ENCODE measurements at places on chromosomes 2 and 18.

GRCh38 chr2:206739271-206739670 is 21.1 kb upstream of the DYTN start:
- no peak for DNase-seq

GRCh38 chr2:103459283-103459682 is 697.5 kb downstream of the TMEM182 start:
- DNase-seq, result no peak

DNA sequence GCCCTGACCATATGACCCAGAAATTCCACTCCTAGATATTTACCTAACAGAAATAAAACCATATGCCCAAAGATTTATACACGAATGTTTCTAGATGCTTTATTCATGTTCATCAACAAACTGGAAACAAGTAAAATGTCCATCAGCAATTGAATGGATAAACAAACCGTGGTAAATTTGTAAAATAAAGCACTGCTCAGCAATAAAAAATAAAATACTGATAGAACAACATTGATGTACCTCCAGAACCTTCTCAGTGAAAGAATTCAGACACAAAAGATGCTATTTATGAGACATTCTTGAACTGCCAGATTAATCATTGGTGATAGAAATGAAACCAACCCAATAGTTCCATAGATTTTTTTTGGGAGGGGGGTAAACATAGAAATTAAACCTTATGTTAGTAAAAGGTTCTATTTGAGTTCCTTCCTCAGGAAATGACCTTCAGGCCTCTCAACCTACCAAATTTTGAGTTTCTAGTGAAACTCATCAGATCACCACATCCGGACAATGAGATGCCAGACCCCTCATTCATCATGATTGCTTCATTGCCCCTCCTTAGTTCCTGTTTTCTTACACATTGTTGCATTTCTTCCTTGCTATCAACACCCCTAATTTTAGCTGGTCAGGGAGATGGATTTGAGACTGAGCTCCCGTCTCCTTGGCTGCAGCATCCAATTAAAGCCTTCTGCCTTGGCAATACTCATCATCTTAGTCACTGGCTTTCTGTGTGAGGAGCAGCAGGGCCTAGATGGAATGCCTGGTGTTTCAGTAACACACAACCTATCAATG is 203.5 kb downstream of the LPIN1 start:
- peak; percentile 29 for DNase-seq

DNA sequence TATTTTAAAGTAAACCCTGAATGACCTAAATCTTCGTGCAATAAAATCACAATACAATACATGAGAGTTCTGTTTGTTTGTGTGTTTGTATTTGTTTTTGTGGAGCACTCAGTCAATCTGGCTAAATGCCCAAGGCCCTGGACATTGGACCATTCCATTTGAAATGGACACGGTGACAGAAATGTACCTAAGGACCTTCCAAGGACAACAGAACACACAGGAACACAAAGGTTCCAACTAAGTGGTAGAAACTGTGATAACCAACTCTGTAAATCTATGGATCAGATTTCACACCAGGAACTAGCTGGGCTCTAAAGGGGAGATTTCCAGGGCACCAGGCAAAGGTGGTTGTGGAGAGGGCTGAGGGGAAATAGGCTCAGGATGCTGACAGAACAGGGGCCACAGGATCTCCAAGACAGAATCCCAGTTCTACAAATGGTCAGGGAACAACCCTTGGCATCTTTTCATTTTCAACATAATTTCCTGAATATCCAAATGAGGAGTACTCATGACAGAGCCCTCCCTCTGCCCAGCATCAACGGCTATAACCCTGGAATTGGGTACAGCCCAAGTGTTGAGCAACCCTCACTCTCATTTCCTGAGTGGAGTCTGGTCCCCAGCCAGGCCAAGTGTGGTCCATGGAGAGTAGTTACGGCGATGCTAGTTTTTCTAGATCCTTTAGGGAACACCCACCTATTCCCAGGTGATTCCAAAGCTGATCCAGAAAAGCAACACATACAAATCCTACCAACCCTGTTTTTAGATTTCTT is 78.4 kb downstream of the NCKAP5 start:
- DNase-seq, result no peak

- no peak for DNase-seq
These were observed 96.2 kb downstream of the PDE1A start for GRCh38 chr2:182330451-182331305.

GRCh38 chr18:13628211-13628610 is 98.1 kb downstream of the FAM210A start:
- DNase-seq, result no peak

DNA sequence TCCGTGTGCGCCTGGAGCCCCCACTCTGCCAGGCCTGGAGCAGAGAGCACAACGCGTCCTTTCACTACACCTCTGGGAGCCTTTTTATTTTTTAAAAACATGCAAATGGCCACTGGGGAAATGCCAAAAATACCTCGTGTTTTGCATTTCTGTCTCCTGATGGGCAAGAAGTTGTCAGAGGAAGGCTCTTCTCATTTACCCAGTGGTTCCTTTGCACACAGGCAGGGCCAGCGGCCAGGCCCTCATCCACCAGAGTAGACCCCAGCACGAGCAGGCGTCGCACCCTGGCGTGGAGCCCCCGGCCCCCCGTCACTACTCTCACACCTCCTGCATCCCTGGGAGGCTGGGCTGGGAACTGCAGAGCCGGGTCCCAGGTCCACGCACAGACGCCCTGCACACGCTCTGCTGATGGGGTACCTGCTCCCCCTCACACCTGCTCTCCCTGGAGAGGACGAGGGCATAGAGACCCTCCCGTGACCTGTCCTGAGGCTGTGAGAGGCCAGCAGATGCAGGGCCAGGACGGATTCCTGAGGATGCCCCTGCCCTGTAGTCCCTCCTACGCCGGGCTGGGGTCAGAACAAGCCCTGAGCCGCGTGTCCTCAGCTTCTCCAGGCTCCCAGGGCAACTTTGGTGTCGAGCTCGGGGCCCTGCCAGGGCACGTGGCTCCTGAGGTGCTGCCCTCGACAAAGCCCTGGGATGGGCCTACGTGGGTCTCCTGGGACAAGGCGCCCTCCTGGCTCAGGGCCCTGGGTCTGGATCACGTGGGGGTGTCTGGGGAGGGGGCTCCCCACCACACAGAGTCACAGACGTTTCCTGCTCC is 65.0 kb downstream of the NFATC1 start:
- DNase-seq, result no peak

DNA sequence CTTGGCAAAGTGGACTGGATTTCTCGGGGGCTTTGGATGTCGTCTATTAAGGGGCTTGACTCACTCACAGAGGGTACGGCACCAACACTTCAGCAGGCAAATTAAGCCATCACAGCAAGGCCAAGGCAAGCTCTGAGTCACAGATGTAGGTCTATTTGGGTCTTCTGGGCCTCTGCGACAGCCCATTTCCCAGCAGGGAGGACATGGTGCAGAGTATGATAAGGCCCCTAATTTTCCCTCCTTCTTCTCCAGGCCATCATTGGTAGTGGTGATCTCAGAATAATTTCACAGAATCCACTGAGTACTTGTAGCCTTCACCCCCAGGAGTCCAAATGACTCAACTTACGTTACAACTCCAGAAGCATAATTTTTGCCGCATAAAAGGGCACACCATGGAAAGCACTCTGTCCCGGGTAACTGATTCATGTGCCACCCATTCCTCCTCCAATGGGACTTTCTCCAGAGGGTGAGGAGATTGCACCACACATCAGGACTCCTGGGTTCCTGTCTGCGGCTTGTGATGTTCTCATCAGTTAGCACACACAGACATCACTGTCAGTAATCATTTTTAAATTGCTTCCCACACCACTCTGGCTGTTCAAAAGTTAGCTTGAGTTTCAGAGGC is 164.9 kb downstream of the TXNL1 start:
- peak; percentile 13 for DNase-seq

GRCh38 chr2:176463546-176463945 is 194.3 kb downstream of the MTX2 start:
- no peak for DNase-seq

DNA sequence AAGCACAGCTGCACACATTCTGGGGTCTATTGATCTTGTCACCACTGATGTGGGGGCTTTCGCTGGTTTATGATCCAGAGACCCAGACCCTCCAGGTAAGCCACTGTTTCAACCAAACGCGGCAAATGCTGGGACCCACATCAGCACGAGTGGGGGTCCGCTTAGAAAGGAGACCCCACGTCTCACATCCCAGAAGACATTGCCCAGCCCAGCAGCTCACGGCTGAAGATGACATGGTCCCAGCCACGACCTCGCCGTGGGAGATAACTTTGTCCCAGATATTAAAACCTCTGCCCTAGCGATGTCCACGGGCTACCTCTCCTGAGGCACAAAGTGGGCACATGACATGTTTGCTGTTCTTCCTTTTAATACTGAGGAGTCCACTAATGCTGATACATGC is 43.8 kb downstream of the LONRF2 start:
- DNase-seq, result no peak

DNA sequence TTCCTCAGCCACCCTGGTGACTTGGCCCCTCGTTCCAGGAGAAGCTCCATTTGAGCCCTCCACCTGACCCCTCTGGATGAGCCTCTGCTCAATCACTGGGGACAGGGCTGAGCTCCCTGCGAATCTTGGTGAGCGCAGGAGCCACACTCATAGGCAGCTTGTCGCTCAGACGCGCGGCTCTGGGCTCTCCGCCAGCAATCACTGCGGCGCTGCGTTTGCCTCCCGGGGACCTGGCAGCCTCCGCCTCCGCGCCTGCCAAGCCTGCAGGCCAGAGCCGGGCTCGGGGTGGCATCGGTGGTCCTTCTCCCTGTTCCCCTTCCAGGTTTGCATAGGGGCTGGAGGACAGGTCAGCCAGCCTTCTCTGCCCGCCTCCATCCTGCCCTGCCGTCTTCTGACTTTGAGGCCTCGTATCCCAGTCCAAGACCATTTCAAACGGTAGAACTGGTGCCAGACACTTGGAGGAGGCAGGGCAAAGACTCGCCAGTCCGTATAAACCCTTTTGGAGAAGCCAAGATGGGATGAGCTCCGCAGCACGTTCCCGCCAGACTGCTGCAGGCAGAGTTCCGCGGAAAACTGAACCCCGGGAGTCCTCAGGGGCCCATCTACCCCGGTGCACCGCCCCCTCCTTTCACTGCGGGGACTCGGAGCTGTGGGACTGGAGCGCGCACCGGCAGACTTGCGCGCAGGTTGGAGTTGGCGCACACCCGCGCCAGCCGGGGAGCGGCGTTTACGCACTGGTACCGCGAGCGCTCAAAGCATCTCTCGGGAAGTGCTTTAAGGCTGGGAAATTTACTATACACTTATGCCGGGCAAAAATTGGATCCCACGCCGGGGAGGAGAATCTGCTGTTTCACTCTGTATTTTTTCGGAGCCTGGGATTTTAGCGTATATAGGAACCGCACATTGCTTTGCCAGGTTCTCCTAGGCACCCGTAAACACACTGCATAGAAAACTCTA is 1.1 kb upstream of the TACR1 start:
- no peak for DNase-seq

DNA sequence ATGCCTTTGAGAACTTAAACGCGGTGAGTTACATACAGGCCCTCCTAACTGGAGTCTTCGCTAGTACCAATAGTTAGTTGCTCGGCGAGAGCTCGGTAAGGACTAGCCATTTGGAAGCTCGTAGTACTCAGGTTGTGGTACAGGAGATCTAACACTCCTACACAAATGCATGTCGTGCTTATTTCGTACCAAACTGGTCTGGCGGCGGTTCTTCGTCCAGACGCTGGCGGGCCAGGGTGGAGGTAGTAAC is 346 bp upstream of the VRK2 start:
- no peak for DNase-seq

- peak; percentile 51 for DNase-seq
These were observed 215.3 kb downstream of the ANAPC1 start for GRCh38 chr2:111668741-111669140.

- no peak for DNase-seq
These were observed 15.5 kb downstream of the SPATS2L start for GRCh38 chr2:200321780-200322534.

DNA sequence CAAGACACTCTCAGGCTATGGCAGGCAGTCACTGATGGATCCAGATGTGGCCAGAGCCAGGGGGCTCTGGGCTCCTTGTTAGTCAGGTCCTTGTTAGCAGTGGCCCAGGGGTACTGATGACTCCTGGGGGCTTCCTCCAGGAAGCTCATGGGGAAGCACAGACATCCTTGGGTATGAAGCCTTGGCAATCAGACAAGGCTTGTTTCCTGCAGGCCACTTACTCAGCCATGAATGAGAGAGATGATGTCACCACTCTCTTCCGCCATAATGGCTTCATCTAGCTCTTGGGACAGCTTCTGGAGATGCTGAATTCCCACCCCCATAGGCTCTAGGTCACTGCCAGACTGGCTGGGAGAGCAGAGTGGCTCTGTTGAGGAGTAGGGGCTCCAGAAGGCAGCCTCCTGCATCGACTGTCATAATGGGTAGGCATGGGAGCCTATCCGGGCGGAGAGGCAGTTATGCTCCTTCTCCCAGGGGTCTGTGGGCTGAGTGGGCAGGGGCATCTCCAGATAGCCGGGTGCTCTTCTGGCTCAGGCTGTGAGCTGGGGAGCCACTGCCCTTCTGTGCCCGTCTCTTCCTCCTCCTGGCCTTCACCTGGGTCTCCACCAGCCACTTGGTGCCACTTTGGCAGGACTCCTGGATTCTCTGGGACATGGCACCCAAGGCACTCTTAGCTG is 40.2 kb upstream of the BMPR2 start:
- no peak for DNase-seq

GRCh38 chr2:70552501-70553333 is 909 bp downstream of the TGFA start:
- DNase-seq, result peak; percentile 25

GRCh38 chr2:104431701-104432121 is 422.2 kb upstream of the POU3F3 start:
- DNase-seq, result no peak

- no peak for DNase-seq
These were observed 124.7 kb downstream of the PDE1A start for GRCh38 chr2:182302174-182302573.

DNA sequence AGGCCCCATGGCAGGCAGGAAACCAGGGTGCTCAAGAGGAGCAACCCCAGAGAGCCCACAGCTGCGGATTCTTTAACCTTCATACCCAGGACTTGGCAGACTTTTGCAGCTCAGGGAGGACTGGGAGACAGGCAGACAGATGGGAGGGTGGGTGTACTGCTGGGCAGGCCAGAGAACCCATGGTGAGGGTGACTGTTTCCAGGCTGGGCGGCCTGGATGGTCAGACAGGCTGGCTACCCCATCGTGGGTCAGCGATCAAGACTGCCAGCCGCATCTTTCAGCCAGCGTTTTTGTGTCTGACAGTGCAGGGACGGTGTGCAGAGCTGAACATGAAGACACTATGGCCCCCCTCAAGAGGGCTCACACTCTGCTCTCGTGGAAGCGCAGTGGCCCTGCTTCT is 82.2 kb downstream of the MARCO start:
- no peak for DNase-seq

- DNase-seq, result no peak
These were observed 179.4 kb upstream of the ZFP36L2 start for GRCh38 chr2:43405829-43406228.

GRCh38 chr18:59202258-59202820 is 17.6 kb upstream of the GRP start:
- no peak for DNase-seq
